ENCODE measurements at places on chromosomes 1 and 21.

DNA sequence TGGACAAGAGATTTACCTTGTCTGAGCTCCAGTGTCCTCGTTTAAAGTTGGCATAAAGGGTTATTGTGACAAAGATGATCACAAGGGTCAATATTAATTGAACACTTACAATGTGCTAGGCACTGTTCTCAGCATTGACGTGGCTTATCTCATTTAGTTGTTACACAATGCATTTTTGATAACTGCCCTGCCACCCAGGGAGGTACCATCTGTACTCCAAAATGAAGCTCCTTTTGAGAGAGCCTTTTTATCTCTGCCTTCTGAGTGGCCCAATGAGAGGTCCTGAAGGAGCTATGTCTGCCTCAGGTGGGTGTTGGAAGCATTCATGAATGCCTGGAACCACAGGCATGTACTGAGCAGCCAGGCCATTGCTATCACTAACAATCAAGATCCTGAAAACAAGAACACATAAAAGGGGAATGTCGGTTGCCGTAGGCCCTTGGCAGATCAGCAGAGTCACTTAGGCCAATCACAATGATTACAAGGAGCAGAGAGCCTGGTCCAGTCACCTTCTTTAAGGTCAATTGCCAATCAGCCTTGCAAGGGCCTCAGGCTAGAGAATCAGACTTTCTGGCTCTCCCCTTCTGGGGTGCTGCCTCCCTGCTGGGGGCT, 78.5 kb downstream of the NMNAT2 start:
- no peak for DNase-seq

GRCh38 chr1:35570589-35571137, 2.5 kb upstream of the TFAP2E start:
- DNase-seq, result peak; percentile 47

DNA sequence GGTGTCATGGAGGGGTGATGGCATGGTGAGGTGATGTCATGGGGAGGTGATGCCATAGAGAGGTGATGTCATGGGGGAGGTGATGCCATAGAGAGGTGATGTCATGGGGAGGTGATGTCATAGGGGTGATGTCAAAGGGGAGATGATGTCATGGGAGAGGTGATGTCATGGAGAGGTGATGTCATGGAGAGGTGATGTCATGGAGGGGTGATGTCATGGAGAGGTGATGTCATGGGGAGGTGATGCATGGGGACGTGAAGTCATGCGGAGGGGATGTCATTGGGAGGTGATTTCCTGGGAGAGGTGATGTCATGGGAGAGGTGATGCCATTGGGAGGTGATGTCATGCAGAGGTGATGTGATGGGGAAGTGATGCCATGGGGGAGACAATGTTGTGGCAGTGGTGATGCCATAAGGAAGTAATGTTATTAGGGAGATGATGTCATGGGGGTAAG, 92.1 kb upstream of the C1orf174 start:
- no peak for DNase-seq

GRCh38 chr1:86357796-86358195, 38.3 kb downstream of the ODF2L start:
- DNase-seq, result no peak

GRCh38 chr1:241156231-241156965, 200.6 kb downstream of the RGS7 start:
- peak; percentile 80 for DNase-seq

DNA sequence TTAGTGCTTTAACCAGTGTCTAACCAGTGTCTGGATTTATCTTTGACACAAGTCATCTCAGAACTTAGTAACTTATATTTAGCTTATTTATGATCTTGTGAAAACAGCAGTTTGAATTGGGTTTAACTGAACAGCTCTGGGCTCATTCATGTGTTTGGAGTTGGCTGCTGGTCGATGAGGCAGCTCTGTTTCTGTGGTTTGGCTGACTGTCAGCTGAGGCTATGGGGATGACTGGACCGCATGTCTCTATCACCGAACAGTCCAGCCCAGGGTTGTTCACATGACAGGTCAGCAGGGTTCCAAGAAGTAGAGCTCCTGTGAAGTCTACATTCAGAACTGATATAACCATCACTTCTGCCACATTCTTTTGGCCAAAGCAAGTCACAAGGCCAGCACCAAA, 29.1 kb upstream of the C21orf91 start:
- DNase-seq, result peak; percentile 85

GRCh38 chr1:214247501-214248041, 33.4 kb upstream of the SMYD2 start:
- no peak for DNase-seq

- no peak for DNase-seq
These were observed 419 bp upstream of the TSEN15 start for GRCh38 chr1:184051138-184051484.

DNA sequence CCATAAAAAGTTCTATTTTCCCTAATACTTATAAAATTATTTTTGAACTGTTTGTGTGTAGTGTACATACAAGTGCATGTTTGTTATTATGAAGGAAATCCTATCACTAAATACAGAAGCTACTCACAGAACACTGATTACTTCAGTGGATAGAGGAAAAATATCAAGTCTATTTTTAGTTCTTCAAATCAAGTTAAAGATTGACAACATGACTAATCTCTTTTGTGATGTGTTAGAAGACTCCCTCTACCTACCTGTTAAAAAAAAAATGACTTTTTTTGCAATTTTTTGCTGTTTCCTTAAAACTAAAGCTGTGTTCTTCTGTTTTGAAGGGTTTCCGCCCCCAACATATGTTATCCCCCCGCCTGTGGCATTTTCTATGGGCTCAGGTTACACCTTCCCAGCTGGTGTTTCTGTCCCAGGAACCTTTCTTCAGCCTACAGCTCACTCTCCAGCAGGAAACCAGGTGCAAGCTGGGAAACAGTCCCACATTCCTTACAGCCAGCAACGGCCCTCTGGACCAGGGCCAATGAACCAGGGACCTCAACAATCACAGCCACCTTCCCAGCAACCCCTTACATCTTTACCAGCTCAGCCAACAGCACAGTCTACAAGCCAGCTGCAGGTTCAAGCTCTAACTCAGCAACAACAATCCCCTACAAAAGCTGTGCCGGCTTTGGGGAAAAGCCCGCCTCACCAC, 45.5 kb downstream of the NCF2 start:
- no peak for DNase-seq

GRCh38 chr21:37101384-37101783, 28.3 kb downstream of the TTC3 start:
- DNase-seq, result no peak

DNA sequence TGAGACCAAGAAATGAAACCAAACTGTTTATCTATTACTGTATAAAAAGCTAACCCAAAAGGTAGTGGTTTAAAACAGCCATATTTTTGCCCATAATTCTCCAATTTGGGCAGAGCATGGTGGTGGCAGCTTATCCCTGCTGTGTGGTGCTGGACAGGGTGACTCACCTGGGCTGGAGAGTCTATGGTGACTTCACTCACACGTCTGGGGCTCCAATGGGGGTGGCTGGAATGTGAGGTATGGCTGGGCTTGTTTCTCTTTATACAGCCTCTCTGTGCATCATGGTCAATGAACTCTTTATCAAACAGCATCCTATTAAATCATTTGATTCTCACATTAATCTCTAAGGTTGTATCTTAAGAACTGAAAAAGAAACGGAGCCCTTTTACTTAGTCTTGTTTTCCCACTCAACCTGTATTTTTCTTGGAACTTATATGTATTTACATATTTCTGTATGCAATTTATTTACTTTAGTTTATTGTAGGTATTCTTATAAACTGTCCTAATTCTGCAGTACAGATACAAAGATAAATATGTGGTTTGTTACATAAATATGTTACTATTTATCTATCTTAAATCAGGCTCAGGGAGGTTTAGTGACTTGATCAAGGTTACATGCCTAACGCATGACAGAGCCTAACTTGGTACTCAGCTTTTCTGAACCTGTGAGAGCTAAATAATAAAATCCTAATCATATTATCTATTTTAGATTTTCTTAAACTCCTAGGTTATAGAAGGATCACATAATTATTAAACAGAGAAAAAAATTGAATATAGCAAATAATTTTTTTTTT, 37.5 kb upstream of the WLS start:
- peak; percentile 86 for DNase-seq

DNA sequence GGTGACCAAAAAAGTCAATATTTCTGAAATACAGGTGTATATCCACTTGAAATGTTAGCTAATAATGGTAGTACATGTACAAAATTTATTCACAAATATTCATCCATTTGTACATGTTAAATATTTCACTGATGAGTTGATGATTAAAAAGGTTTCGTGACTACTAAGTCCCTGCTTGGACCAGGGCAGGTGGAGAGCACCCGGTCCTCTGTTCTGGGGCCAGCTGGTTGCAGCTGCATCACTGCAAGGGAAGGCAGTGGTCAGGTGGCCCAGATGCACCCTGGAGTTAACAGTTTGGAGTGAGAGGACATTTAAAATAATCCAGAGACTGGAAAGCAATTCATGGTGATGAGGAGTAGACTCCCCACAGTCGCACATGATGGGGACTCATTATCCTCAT, 141.2 kb downstream of the ZBTB18 start:
- DNase-seq, result no peak

- DNase-seq, result no peak
These were observed 176.6 kb upstream of the PBX1 start for GRCh38 chr1:164382384-164382783.

GRCh38 chr1:145993618-145994390, 2.6 kb downstream of the TXNIP start:
- no peak for DNase-seq

- DNase-seq, result no peak
These were observed 59.0 kb upstream of the BACE2 start for GRCh38 chr21:41108668-41109585.

DNA sequence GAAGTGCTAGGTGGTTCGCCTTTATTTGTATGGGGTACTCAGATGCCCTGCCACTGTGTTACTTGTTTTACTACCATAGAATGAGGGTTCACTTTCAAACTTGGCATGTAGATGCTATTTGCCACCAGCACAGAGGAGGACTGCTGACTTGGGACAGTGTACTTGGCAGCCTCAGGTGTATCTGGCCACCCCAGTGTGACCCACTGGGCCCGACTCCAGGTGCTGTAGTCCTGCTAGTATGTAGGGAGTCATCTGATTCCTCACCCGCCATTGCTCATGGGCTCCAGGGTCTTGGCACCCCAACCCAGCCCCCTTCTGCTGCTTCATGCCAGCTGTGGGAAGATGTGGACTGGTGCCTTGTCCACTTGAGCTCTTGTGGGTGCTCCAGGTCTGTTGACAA, 40.0 kb downstream of the ZNF678 start:
- no peak for DNase-seq

DNA sequence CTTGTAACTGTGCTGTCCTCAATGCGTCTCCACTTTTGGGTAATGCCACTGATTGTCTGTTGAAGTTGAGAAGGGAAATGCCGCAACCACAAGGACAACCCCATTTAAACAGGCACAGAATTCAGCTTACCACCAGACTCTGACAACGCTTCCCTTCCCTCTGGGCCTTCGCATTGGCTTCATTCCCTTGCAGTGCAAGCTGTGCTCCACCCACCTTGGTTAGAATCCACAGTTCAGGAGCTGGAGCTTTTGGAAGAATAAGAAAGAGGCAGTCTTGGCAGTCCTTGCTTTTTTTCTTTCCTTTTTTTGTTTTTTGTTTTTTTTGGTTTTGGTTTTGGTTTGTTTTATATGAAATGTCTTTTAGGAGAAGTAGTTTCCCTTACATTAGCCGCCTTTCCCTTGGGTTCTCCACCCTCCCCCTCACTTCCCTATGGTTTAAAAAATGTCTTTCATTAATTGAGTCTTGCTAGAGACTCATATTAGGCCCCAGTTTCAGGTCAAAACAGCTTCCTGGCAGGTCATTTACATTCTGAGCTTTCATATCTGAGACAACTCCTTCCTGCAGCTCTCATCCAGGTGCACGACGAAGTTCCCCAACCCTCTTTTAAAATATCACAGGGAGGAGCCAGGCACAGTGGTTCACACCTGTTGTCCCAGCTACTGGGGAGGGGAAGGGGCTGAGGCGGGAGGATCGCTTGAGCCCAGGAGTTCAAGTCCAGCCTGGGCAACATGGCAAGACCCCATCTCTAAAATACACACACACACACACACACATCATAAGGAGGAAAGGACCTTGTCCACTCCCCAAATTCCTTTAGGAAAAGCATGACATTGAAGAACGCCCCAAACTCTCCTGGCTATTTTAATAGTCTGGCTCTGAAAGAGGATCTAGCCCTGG, 20.7 kb upstream of the LAX1 start:
- DNase-seq, result no peak

- DNase-seq, result no peak
These were observed 1355.7 kb downstream of the BRINP3 start for GRCh38 chr1:189121941-189122340.

- no peak for DNase-seq
These were observed 23.6 kb upstream of the DUSP10 start for GRCh38 chr1:221765527-221765926.

DNA sequence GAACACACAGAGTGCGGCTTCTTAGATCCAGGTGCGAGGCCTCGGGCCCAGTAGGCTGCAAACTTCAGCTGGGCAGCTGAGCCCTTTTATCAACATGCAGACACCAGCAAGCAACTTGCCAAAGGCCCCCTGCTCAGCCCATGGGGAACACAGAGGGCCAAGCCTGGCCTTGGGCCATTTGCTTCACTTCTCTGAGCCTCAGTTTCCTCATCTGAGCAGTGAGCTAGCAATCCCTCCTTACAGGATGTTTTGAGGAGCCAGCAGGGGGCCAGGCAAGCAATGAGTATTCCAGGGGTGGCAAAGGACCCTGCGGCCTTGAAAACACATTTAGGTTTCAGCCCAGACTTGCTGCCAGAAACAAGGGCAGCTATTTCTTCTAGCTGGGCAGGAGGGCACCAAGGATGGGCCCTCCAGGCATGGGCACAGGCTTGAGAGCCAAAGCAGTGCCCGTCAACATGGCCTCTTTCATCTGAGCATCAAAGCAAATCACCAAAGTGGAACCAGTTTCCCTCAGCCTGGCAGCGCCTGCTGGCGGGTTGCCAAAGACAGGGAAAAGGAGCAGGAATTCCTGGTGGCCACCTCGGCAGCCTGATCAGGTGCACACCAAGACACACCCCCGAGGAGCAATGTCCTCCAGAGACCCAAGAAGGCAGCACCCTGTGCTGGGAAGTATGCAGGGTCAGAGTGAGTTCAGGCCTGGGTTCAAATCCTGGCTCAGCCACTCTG, 1.4 kb downstream of the MATN1 start:
- no peak for DNase-seq

All from Daoy (cell line).